NCI-H2081 (cell line): ENCODE measurements at places on chromosomes 11 and 22.

DNA sequence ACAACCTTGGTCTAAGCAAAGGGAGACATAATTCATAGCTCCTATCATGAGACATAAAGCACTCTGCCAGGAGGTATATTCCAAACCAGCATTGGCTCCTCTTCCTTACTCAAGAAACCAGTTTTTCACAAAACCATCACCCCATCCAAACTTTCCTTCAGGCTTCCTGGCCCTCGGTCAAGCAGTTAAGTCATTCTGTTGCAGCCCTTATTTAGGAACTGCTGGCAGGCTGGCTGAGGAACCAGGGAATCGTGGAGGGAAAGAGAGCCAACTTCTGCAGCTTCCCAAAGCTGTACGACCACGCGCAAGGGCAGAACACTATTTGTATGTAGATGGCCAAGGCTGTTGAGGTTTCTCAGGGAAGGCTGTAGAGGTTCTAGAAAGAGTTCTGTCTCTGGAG lies 680 bp downstream of the IFT46 start:
- DNase-seq, result no peak

- no peak for DNase-seq
Observed at GRCh38 chr11:65135633-65136145, 1.4 kb upstream of the SYVN1 start.

DNA sequence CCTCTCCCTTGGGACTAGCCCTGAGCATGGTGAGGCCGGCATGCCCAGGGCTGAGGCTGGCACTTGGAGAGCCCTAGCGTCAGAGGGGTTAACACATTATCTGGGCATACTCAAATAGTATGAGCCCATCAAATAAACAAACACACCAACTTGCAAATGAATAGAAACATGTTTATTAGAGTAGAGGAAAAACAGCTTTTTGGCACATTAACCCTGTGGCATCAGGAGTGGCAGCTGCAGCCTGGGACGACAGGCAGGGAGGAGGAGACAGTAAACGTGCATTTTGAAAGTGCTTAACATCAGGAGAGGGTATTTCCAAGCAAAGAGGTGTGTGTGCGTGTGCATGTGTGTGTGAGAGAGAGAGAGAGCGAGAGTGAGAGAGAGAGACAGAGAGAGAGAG lies 684.9 kb downstream of the NTM start:
- DNase-seq, result no peak

DNA sequence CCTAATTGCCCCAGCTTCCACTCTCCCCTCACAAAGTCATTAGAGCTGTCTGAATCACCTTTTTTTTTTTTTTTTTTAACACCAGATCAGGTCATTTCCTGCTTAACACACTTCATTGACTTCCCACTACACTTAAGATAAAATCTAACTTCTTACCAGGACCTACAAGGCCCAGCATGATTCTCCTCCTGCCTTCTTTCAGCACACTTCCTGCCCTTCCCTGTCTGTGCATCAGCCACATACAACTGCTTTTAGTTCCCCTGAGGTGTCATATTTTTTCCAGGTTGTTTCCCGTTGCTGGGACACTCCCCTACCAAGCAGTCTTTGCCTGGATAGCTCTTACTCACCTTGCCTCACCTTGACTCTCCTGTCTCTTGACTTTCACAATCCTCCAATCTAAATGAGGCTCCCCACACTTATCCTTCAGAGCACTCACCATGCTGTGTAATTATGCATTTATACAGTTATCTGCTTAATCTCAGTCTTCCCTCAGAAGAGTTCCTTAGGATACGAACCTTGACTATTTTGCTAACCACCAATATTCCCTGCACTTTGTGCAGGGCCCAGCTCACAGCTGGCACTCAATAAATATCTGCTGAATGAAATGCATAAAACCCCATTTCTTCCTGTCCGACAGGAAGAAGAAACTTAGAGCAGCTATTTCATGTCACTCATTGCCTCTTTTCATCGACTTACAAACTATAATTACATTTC lies 96.6 kb upstream of the AKIP1 start:
- DNase-seq, result no peak

GRCh38 chr11:14518820-14519219 lies 1.4 kb downstream of the PSMA1 start:
- no peak for DNase-seq

GRCh38 chr11:42054351-42054900 lies 595.0 kb upstream of the LRRC4C start:
- no peak for DNase-seq

DNA sequence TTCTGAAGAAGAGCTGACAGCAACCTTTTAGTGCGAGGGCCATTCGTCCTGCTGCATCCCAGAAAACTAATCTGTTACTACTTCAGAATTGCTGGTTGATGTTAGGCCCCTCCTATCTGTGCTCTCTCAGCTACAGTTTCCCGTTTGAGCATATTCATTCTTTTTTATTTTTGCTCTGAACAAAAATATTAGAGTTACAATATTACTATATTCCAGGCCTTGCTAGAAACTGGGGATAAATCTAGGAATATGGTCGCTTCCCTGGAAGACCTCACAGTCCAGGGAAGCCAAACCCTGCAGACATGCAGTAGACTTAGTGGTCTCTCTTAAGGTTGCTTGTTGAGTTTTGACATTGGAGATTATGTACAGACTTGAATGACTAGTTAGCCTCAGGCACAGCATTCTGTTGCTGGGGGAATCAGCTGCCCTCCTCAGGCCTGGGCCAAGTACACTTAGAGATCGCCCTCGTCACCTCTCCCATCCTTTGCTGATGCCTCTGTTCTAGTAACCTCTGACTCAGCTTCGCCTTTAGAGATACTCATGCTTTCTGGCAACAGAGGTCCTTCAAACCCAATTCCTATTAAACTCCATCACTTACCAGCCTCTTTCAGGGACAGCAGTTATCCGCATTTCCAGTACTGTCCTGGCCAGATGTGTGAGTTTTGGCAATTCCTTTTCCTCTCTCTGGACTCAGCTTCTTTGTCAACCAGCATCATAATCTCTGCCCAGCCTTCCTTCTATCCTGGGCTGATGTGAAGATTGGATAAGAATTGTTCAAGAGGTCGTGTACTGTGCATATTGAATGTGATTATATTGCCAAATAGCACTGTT lies 698 bp upstream of the ANAPC15 start:
- DNase-seq, result no peak

DNA sequence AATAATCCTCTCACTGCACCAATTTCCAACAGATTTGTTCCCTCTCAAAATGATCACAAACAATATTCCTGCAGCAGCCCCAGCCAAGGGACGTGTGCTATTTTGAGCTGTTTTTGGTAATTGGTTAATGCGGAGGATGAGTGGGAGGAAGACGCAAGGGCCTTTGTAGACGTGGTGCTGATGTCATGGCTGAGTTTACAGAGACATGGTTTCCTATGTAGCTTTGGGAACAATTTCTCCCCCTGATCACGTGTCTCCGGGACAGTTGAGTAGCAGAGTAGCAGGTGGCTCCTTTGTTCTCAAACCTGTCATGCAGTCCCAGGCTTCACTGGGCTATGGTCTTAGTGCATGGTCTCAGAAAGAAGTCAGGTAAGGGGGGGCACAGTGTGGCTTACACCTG lies 183.2 kb upstream of the NECTIN1 start:
- no peak for DNase-seq

DNA sequence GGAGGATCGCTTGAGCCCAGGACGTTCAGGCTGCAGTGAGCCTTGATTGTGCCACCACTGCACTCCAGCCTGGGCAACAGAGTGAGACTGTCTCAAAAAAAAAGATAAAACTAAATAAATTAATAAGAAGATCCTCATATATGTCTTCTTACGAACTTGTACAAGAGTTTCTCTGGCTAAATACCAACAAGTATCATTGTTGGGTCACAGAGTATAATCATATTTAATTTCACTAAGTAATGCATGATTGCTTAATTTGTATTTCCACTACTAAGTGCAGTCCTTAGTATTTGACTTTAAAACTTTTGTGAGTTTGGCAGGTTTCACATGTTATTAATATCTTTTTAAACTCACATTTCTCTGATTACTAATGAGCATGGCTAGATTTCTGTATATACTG lies 60.9 kb downstream of the PACS1 start:
- DNase-seq, result no peak

DNA sequence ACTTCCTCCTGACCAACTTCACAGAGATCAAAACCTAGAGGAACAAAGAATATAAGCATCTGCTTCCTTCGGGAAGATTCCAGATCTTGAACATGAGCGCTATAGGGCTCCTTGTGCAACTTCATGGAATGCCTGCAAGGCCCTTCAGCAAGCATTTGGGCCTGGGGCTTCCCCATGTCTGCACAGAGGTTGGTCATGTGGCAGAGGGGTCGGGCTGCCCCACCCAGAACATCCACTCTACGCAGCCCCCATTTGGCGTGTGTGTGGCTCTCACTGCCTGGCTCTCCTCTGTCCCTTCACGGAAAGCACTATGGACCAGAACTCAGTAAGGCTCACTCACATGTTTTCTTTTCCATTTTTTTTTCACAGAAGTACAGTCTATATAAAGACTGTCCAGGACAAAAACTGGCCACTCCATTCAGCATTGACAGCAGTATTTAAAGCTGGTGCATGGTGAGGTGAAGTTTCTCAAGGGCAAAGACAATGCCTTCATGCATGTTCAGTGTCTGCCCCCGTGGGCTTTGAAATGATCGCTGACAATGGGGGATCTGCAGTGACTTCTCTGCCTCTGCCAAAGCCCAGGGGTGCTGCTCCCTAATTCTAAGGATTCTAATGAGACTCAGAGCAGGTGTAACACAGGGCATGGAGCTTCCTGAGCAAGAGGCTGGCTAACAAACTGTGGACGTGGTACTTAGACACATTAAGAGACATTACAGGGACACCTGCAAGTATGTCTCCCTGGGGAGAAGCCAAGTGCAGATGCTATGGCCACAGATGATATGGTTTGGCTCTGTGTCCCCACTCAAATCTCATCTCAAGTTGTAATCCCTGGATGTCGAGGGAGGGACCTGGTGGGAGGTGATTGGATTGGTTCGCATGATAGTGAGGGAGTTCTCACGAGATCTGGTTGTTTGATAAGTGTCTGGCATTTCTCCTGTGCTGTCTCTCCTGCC lies 66.5 kb upstream of the PITPNB start:
- DNase-seq, result no peak

- DNase-seq, result no peak
Observed at GRCh38 chr11:115623021-115623451, 118.8 kb upstream of the CADM1 start.

DNA sequence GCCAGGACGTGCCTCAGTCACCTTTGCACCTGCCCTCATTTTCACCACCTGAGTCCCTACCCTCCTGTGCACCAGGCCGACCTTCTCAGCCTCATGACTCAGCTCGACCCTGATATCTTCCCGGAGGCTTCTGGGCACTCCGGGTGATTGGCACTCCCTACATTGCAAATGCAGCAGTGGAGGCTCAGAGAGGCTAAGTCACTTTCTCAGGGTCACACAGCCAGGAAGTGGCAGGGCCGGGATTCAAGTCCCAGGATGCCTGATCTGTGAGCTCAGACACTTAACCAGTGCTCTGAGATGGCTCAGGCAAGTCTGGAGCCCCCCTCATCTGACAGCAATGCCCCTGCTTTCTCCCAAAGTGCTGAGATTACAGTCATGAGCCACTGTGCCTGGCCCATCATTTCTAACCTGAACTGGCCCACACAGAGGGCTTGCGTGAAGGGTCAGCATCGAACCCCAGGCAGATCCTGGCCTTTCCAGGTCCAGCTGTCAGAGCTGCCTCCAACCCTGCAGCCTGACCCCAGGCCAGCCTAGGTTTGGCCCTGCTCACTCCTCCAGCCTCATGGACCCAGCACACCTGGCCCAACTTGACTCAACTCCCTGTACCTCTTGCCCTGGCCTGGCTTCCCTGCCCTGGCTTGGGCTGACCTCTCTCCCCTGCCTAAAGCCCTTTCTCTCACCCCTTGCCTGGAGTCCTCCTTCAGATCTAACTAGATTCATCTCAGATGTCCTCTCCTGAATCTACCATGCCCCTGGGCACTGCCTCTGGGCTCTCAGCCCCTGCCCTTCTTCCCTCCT lies 40.7 kb upstream of the RTL6 start:
- DNase-seq, result no peak

GRCh38 chr11:889687-890475 lies 20.7 kb downstream of the CHID1 start:
- no peak for DNase-seq

- no peak for DNase-seq
Observed at GRCh38 chr11:6298605-6299004, 21.7 kb downstream of the CAVIN3 start.

DNA sequence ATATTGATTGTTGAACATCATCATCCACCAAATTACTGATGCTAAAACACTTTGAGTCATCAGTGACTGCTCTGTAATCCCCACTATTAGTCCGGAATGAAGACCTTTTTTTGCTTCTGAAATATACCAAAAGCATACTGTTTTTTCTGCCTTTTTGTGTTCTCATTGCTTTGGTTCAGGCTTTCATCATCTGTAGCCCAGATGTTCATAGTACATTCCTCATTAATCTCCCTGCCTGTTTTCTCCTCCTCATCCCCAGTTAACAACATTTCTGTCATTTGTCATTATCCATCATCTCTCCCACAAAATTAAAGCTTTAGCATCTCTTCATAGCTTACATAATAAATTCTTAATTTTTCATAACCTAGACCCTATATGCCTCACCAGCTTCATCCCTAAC lies 9.2 kb downstream of the CEP57 start:
- no peak for DNase-seq

DNA sequence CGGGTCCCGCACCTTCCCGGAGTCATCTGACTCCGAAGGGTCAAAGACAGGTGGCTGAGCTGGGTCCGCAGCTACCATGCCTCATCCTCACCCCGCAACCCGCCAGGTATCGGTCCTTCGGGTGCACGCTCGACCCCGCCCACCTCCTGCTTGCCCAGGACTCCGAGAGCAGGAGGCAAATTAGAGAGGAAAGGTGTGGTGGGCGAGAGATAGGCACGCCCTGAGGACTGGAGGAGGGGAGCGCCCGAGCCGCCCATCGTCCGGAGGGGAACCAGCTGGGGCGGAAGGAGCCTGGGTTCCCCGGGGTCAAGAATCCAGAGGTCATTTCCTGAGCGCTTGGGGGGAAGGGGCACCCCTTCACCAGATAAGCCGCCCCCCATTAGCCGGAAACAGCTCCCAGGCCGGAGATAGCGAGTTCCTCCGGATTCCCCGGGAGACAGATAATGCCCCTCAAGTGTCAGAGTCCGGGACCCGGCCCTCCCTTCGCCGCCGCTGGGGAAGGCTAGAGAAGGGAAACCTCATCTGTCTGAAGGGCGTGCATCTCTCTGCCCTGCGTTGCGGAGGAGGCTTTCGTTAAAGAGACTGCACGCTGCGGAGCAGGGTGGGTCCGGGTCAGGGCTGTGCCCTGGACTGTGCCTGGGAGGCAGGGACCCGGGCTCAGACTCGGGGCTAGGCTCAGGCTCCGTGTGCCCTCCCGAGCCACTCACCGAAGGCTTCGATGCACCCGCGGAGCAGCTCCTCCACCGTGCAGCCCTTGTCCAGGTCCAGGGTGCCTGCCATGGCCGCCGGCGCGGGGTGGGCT lies 1.7 kb downstream of the RASGRP2 start:
- no peak for DNase-seq

GRCh38 chr11:57729479-57729878 lies 11.8 kb upstream of the SELENOH start:
- no peak for DNase-seq
